GM20000 (cell line): ENCODE measurements at places on chromosomes 2 and 18.

DNA sequence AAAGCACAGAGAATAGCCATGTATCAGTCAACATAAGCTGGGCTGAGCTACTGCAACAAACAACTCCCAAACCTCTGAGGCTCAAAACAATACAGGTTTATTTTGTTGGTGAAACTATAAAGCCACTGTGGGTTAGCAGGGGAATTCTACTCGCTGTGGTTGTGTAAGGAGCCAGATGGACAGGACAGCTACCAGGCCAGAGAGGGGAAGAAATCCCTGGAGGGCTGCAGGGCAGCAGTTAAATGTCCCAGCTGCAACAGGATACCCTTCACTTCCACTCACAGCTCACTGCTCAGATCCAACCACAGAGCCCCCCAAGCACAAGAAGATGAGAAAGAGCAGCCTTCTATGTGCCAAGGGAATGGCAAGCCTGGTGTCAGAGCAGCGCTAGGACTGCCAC lies 245.9 kb upstream of the RAB6C start:
- no peak for DNase-seq

DNA sequence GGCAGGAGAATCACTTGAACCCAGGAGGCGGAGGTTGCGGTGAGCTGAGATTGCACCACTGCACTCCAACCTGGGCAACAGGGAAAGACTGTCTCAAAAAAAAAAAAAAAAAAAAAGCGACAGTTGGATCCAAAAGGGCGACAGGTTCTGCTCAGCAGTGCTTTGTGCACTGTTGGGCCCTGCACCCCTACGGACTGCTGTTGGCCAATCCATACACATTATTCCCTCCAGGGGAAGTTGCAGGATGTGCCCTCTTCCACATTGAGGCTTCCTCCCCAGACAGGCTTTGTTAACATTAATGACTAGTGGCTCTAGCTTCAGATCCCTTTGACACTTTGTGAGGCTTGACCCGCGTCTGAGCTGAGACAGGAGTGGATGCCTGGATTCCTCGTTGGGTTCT lies 9.4 kb downstream of the NT5DC4 start:
- DNase-seq, result no peak

DNA sequence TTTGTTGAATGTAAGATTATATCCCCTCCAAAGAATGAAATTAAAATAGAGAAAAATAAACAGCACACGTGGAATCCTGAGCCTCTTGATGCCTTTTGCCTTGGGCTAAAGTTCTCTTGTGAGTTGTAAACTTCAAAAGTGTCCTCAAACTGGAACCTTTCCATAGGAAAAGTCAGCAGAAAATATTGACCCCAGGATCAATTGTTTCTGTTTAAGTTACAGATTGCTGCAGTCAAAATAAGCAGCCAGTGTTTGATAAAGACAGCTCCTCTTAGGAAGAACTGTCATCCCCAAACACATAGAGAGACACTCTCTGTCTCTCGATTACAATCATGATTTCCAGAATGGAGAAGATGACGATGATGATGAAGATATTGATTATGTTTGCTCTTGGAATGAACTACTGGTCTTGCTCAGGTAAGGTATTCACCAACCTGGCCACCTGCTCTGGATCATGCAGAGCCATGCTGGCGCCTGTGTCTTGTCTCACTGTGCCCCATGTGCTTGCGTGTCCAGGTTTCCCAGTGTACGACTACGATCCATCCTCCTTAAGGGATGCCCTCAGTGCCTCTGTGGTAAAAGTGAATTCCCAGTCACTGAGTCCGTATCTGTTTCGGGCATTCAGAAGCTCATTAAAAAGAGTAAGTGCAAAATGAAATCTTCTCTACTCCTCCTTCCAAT lies at the start of gene SPP2:
Gene SPP2 (plus strand): TSS at position 248 of the 681 bp plus-strand sequence. CDS start 85 bp downstream, at position 333.
- no peak for DNase-seq

- no peak for DNase-seq
Observed at GRCh38 chr2:55636831-55637230, 19.4 kb upstream of the PPP4R3B start.

DNA sequence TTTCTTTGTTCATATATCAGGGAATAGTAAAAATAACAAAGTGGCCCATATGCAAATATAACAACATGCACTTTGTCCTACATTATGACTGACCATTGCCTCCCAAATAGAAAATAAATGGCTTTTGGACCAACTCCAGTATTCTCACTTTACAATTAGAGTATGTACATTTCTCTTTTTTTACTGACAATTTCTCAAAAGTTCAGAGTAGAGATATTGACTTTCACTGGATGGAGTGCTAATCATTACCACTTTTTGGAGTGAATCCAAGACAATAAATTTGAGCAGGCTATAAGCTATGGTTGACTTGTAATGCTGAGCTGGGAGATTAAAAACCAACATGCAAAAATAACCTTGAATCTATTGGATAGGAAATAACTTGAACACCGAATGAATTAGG lies 987.4 kb downstream of the SUCLG1 start:
- DNase-seq, result no peak

DNA sequence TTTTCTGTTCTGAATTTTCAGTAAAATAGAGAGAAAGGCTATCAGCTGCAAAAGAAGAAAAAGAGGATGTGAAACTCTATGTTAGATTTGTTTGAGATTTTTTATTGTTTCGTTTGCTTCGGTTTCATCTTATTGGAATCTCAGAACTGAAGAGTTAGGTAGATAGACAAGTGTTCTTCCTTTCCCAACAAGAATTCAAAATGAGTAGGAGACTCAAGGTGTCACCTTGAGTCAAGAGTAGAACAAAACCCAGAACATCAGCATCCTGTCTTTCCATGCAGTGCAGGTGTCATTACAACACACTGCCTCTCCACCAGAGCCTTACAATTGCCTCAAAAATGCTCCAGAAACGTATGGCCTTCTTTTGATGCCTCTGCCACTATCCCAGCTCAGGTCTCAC lies 21.1 kb downstream of the NBAS start:
- DNase-seq, result peak; percentile 56

DNA sequence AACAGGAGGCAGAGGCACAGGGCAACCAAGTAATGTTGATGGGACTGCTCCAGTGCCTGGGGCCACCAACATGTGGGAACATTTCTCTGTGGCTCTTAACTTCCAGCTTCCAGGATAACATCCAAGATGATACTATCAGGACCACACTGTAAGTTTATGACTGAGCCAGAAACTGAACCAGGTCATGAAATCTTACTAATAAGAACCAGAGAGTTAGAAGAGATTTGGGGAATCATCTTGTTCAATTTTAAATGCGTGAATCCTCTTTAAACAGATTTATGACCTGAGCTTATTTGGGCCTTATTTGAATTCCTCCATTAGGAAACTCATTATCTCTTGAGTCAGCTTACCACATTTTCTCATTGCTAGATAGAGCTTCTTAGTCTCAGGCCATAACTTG lies 45.0 kb downstream of the MAP2 start:
- no peak for DNase-seq

DNA sequence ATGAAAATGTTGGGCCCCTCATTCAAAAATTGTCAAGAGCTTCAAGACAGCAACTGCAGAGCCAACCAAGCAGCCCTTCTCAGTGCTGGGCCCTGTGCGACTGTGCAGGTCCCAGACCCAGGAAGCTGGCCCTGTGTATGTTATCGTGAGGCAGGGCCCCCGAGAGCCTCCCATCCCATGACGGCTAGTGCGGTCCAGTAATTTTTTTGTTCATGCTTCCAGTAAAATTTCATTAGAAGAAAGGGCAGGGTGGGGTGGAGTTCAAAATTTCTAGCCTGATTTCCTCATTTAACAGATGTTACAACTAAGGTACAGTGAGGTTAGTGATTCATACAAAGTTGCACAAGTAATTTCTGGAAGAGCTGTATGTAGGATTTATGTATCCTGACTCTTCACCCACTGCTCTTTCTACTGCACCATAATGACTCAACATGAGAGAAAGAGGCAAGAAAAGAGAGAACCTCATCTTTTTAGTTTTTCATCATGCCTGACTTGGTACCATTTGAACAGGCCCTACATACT lies 105.5 kb downstream of the ZEB2 start:
- DNase-seq, result peak; percentile 14

- no peak for DNase-seq
Observed at GRCh38 chr18:54712758-54713157, 115.5 kb upstream of the RAB27B start.

GRCh38 chr18:70870292-70870691 lies 581.4 kb downstream of the SOCS6 start:
- no peak for DNase-seq

- no peak for DNase-seq
Observed at GRCh38 chr2:12116228-12116750, 369.9 kb downstream of the LPIN1 start.
